ENCODE measurements at places on chromosomes 3 and 15. TPM values are rescaled to one million over a fixed set of nuclear protein-coding genes. Genes with fewer than 3 reads are reported as not detected.

RAD51 gene
- 0.30 TPM for total RNA-seq

TBCCD1 gene
- total RNA-seq, result 7.8 TPM

PSTPIP1 gene
- total RNA-seq, result 2.9 TPM

LCTL gene
- 0.16 TPM for total RNA-seq

ADCY5 gene
- 202 TPM for total RNA-seq

GOLGA8G gene
- not detected for total RNA-seq

Data from heart right ventricle (tissue), 16 donors.